Lung (tissue), 17 donors: ENCODE measurements at places on chromosomes 2 and 18. TPM values are rescaled to one million over a fixed set of nuclear protein-coding genes. Genes with fewer than 3 reads are reported as not detected.

Gene GAL3ST2
- not detected for total RNA-seq

- DNase-seq = no peak
Observed at GRCh38 chr18:22813648-22814328, 119.3 kb upstream of the RBBP8 start.

Gene RETSAT
- total RNA-seq = 55.4 TPM

Gene EML6
- total RNA-seq = 5.1 TPM
